ENCODE measurements at places on chromosomes 7 and 10.

- DNase-seq: no peak
Observed at GRCh38 chr10:98407744-98408241, 7.2 kb downstream of the PYROXD2 start.

GRCh38 chr10:100567249-100567648 is 31.5 kb downstream of the HIF1AN start:
- no peak for DNase-seq

DNA sequence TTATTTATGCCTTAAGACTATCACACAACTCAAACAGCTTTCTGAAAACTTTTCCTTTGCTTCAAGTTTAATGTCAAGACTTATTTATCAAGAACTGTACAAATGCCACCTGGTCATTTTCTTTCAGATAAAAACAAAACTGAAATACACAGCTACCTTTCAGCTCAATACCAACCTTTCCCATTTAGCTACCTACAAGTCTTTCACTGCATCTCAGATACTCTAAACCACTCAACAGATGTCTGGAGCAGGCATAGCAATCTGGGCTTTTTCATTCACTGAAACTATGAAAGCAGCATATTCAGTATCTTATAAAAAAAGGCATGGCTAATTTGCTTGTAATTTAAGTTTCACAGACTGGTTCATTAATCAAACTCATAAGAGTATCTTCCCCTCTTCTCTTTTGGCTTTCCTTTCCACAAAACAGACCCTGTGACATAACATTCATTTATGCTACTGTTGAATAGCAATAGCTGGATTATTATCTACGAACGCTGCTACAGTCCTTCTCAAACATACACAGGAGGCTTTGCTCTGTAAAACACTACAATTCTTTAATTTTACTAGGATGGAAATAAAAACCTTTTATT is 8.2 kb downstream of the TRA2A start:
- no peak for DNase-seq

- peak; percentile 55 for DNase-seq
Observed at GRCh38 chr7:31735991-31736982, 49.3 kb downstream of the PPP1R17 start.

- peak; percentile 33 for DNase-seq
Observed at GRCh38 chr10:84837041-84837812, 508.8 kb downstream of the CCSER2 start.

DNA sequence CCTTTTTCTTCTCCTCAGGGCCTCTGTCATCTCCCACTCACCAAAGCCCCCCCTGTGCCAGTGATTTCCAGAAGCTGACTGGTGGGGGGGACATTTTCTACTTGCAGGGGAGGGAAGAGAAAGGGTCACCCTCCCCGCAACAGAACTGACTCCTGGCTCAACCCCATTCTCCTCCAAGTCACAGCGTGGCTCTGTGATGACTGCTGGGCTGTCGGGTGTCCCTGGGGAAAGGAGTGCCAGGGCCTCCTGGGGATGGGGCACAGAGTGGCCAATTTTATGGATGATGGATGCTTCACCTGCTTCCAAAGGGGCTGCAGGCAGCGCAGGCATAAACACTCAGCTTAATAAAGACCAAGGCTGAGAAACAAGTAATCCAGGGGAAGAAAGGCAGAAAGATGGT is 523.0 kb downstream of the PTPRN2 start:
- no peak for DNase-seq

GRCh38 chr7:106999023-106999422 is 45.5 kb upstream of the PRKAR2B start:
- no peak for DNase-seq

GRCh38 chr10:127018766-127019165 is 113.5 kb downstream of the DOCK1 start:
- no peak for DNase-seq

GRCh38 chr10:127576740-127577161 is 27.6 kb downstream of the NPS start:
- no peak for DNase-seq

GRCh38 chr7:130430841-130431666 is 9.8 kb downstream of the CEP41 start:
- peak; percentile 77 for DNase-seq

- no peak for DNase-seq
Observed at GRCh38 chr7:90210981-90211380, 559 bp upstream of the STEAP2 start.

DNA sequence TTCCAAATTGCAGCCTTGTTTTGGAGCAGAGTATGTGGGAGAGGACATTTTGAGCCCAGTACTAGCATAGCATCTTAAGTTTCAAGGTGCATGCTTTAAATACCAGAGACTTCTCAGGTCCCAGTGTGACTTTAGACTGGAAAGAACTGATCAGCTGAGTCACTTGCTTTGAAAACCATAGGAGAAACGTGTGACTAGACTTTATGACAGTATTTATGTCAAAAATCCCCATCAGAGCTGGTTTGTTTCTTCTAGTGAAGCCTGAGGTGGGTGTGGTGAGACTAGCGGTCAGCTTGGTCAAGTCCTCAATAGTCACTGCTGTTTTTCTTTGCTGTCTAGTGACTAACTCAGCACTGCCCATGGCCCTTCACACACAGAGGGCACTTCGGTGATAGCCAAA is 724.2 kb downstream of the GATA3 start:
- no peak for DNase-seq

DNA sequence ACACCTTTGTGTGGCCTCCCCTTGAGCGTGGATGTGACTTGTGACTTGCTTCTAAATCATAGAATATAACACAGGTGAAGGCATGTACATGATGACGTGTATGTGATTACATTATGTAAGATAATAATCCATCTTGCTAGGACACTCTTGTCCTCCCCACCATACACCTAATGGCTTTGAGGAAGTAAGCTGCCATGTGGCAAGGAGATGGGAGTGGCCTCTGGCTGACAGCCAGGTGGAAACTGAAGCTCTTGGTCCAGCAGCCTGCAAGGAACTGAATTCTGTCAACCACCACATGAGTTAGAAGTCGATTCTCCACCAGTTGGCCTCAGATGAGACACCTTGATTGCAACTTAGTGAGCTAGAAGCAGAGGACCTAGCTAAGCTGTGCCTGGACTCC is 67.4 kb upstream of the ELN start:
- no peak for DNase-seq

- DNase-seq: no peak
Observed at GRCh38 chr7:132249256-132249971, 326.9 kb downstream of the PLXNA4 start.

DNA sequence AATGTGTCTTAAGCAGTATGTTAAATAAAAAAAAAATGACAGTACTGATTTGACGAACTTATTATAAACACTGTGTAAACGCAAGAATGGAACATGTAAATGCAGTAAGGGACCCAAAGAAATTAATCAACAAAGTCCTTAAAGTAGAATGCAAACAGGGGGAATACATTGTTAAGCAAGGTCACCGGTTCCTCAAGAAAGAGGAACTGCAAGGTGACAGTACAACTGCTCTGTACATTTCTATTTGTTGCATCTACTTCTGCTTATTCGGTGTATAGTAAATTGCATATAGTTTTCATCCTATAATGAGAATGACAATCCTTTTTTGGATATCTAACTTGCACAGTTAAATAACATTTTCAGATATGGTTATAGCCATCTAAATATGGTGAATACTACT is 387.0 kb upstream of the SEMA3D start:
- DNase-seq: no peak

DNA sequence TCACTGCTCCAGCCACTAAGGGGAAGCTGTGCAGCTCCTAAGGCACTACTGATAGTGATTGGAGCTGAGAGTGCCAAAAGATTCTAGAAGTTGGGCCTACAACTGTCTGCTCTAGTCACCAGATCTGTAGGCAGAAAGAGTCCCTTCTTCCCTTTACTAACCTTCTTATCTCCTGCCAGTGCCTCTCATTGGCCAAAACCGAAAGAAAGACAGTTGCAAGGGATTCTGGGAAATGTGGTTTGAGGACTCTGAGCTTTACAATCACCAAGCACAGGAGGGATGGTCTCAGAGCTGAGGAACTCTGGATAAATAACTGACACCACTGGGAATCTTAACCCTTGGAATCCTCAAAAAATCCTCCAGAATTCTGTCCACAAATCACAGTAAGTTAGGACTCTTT is 615.8 kb downstream of the CCSER2 start:
- no peak for DNase-seq

DNA sequence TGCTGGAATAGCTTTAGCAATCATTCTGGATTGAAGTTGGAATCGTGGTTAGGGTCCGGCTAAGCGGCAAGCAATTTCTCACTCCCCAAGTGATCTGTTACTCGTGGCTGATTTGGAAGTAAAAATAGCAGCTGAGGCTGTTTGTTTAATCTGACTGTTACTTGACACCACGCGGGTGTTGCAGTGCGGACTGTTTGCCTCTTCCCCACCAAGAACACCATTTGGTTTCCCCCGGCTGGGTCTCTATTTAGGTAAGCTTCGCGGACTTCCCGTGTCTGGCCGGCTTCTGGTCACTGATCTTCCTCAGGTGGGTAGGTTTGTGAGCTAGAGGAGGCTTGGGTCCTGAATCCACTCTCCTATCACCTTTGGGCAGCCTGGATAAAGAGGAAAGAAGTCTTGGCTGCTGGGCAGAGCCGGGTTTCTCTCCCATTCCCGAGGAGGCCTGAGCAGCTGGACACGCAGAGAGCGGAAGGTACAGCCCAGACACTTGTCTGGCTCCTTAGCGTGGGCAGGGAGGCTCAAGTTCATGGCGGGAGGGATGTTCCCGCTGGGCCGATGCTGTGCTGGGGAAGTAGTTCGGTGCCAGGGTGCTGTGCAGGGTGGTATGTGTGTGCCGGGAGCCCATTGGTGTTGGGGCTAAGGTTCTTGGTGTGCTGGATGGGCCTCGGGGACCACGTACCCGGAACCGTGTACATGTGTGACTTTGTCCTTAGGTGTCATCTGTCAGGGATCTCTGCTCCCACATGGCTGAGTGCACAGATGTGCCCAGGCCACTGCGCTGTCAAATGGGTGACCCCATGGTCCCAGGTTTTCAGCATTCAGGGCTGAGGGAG is at the start of gene C10orf71:
TSS of gene C10orf71 (plus strand) at position 188 of the 833 bp plus-strand sequence. CDS start 23,376 bp downstream, outside the sequence.
- DNase-seq: no peak

DNA sequence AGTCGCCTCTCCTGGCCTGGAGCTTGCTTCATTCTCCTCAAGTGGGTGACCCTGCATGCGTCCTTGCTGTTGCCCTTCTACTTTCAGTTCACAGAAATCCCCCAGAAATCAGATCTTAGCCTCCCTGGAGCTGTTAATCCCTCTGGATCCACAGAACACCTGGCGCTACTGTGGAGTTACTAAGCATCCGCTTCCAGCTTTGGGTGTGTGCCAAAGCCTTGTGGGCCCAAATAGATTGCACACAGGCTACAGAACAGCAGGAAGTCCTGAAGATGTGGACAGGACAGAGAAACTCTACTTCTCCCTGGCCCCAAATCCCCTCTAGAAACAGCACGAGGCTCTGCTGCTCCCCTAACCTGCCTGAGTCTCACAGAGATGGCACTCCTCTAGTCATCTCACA is 36.6 kb upstream of the PDLIM1 start:
- peak; percentile 79 for DNase-seq

GRCh38 chr10:119521443-119522204 is 20.9 kb downstream of the RGS10 start:
- no peak for DNase-seq

DNA sequence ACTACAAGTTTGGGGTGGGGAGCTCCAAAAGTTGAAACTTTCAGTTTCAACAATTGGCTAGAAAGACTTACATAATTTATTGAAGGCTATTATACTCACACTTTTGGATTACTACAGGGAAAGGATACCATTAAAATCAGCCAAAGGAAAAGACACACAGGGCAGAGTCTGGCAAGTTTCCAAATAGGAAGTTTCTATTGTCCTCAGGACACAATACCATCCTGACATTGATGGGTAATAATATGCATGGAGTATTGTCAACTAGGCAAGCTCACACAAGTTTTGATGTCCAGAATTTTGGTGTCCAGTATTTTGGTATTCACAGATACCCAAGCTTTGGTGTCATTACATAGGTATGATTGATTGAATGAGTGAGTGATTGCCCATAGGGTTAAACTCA is 872.6 kb upstream of the SORCS1 start:
- no peak for DNase-seq

DNA sequence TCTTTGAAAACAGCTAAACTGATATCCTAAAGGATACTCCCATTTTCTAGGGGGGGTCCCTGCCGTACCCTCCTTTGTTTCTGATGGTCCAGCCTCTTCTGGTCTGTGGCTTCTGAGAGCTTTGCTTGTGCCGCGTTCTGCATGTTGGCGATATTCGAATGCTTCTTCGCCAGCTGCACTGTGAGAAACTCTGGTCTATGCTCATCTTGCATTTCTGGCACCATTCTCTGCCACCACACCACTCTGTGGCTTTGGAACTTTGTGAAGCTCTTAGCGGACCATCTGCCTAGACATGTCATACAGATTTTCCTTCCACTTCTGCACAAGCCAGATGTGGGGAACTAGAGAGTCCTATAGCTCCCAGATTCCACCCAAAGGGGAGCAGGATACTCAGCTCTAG is 197.2 kb downstream of the REEP3 start:
- no peak for DNase-seq

DNA sequence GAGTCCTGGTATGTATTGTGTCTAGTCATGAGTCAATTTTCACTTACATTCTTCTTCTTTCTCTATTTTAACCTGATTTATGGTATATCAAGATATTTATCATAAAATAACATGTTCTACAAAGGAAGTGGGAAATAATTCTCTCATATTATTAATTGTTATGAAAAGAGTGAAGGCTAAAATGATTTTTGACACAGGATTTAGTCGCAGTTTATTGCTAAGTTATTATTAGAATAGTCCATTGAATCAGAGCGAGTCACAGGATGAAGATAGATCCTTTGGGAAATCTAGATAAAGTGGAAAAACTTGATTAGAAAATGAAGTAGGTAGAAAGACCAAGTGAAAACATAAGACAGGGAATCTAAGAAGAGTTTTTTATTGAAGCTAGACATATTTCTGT is 184.3 kb upstream of the DGKB start:
- DNase-seq: no peak

DNA sequence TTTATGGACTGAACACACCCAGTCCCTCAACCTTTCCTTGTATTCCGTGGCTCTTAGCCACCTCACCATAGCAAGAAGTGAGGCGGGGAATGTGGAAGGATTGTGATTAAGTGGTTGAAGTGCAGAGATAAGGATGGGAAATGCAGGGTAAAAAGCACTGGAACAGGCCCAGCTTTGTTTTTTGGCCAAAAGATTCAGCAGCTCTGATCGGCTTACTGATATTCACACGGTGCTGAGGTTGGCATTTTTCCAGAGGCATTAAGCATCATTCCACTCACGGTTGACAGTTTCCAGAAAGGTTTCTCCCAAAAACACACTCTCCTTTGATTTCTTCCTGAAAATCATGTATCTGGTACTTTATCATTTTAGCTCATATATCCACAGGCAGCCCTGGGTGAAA is 544.2 kb downstream of the CNTNAP2 start:
- peak; percentile 65 for DNase-seq

Measured in NCI-H1092 (cell line).